ENCODE measurements at places on chromosomes 11 and 22.

GRCh38 chr11:77361184-77361583, 59.7 kb upstream of the GDPD4 start:
- no peak for DNase-seq

DNA sequence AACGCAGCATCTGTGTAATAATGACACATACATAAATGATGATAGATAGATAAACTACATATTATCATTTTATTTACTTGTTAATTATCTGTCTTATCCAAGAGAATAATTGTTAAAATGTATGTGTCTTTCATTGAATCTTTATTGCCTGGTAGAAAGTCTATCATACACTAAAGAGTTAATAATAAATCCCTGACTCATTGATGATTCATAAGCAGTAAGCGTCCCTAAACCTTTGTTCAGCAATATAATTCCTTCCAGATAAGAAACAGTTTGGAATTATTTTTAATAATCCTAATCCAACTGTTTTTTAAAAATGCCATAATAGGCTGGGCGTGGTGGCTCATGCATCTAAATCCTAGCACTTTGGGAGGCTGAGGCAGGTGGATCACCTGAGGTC, 655.6 kb upstream of the CNTN5 start:
- DNase-seq = no peak

GRCh38 chr11:96156379-96156722, 186.6 kb downstream of the MAML2 start:
- no peak for DNase-seq

DNA sequence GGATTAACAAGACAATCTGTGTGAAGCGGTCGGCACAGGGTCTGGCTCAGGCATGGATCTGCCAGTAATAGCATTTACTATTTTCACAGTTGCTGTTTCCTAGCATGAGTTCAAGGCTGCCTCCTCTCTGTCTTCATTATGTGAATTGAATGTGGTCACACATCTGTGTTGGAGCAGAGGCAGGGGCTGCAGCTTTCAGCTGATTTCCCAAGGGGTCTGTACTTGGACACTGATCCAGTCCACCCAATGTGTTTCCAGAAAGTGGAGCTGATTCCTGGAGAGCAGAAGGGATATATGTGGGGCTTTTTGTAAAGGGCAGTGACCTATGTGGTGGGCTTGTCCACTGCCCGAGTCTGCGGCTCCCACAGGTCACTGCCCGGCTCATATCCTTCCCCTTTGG, 3.5 kb upstream of the CELSR1 start:
- no peak for DNase-seq

DNA sequence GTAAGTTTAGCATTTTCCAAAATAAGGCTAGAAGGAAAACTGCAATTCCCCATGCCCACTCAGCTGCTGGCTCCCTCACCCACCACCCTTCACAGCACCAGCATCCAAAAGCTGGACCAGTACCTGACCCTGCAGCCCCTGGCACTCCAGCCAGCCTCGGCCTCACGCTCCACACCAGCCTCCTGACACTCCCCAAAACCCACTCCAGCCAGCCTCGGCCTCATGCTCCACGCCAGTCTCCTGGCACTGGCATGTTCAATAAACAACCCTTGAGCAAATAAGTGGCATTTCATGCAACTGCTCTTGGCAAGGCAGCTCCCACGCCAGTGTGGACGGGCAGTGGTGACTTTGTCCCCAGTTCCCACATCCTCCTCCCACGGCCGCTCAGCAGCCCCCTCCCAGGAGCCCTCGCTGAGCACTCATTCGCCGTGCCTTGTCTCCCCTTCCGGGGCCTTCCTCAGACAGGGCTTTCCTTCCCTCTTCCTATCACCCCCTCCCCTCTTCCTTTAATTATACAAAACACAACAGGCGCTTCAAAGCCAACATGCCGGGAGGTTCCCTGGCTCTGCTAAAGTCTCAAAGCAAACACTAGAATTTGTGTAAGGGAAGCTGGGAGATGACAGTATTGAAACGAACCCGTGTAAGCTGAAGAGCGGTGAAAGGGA, 6.8 kb downstream of the TOLLIP start:
- no peak for DNase-seq

DNA sequence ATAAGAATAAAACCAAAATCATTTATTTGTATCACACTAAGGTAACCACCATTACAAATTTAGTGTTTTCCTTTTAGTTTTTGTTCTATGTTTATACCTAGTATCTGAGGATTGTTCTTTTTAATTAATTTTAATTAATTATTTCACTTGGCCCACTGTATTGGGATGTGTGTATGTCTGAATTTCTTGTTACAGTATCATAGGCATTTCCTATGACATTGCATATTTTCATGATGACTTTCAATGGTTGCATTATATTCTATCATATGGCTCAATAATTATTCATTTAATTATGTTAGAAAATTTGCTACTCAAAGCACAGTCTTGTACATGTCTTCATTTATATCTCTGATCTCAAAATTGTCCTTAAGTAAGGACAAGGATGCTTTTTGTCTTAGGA, 41.0 kb downstream of the C11orf71 start:
- DNase-seq = no peak

DNA sequence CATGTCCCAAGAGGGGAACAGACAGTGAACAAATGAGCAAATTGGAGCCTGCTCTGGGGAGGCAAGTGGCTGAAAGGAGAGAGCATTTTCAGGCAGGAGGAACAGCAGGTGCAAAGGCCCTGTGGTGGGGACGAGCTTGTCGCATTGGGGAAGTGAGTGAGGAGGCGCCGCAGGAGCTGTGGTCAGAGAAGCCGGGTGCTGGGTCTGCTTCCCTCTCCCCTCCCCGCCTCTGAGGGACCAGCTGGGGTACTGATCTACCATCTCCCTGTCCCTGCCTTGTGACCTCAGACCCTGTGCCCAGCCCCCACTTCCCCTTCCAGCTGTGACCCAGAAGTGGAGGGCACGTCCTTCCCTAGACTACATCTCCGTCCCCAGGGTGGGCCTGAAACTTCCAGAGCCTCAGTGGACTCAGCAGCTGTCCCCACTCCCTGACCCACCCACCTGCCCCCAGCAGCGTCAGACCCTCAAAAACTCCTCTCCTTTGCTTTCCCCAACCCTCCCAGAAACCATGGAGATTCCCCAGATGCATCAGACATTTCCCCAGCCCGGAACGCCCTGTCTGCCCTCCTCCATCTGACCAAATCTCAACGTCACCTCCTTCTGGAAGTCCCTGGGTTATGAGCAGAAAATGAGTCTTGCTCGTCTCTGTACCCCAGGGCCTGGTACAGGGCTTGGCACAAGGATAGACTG, 19.7 kb upstream of the PDGFB start:
- peak; percentile 59 for DNase-seq

DNA sequence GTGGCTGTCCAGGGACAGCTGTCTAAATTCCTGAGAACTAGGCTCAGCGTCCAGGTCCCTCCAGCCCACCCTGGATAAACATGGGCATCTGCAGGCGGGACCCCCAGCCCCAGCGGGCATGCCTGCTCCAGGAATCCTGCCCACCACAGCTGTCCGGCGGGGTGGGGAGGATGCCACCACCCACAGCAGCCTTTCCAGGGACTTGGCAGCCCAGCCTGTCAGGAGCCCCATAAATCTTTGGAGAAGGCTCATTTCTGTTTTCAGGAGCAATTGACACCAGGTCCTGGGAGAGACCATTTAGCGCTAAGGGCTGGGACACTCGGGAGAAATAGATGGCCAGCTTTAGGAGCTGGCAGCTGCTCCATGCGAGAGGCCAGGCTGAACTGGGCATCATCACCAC, 358.9 kb downstream of the CADM1 start:
- DNase-seq = no peak

DNA sequence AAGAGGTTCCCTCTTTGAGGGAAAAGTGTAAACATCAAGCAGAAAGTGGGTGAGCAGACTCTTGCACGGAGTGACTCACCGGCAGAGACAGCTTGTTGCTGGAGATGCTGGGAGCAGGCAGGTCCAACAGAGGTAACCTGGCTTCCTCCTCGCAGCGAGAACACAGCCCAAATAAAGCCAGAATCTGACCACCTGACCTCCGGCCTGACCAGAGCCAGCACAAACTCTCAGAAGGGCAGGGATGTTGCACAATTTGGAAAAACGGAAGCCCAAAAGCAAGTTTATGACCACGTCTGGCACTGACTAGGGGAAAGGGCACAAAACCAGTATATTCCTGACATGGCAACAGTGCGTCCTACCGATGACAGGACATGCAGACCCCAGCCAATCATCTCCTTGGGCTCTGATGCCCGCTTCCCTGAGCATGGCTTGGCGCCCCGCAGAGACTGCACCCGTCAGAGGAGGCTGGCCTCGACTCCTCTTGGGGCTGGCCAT, 5.4 kb downstream of the SMCO4 start:
- peak; percentile 25 for DNase-seq

GRCh38 chr11:35980686-35981390, 37.0 kb downstream of the LDLRAD3 start:
- no peak for DNase-seq

GRCh38 chr11:81874635-81875034, 859.0 kb downstream of the FAM181B start:
- DNase-seq = peak; percentile 52

DNA sequence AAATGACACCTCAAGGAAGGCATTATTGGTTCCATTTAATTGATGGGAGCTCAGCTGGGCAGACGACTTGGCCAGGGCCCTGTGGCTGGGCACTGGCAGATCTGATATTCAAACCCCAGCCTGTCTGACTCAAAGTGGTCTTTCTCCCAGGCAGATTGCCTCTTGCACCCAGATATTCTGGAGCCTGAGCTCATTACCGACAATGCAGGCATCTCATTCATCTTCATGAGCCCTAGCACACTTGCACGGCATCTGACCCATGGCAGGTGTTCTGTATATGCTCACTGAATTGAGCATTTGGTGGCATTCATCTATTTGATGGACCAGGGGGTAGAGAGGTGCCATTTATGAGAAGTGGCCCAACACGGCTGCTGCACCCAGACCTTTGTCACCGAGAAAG, 193.1 kb downstream of the DSCAML1 start:
- DNase-seq = no peak

- DNase-seq = no peak
Measured at GRCh38 chr11:34407121-34407813, 31.5 kb upstream of the CAT start.

- no peak for DNase-seq
Measured at GRCh38 chr11:75652936-75653335, 15.9 kb downstream of the MAP6 start.

DNA sequence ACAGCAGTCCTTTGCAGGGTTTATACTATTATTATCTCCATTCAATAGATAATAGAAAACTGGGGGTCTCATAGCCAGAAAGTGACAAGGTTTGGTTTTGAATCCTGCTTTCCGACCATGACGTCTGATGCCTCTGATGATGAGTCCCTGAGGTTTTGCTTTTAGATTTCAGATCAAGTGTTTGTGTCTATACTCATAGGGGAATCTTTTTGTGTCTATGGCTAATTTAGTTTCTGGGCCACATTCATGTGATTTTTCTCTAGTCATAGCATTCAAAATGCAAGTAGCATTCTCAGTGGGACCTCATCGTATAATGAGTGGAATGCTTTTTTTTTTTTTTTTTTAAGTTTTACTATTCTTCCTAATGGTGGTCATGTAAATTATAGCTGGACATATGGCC, 72.9 kb downstream of the TNRC6B start:
- DNase-seq = no peak

DNA sequence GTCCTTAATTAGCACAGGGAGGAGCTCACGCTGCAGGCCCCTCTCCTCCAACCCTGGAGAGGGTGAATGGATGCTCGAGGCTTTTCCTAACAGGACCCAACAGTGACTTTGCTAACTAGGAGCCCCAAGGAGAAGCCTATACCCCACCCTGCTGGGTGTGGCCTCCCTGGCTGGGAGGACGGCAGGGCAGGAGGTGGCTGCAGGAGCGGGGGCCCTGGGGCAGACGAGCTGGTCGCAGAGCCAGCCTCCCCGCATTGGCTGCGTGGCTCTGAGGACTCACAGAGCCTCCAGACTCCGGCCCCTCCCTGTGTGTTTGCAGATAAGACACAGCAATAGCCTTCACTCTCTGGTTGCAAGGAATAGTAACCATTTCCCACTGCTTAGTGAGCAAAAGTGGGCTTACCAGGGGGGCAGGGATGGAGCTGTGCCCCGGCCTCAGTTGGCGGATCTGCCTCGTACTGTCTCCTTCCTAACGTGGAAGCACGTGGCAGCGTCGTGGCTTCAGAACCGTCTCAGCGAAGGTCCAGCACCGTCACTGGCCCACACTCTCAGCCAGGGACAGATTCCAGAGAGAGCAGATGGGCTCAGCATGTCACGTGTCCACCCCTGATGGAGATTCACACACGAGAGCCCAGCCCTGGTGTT, 1087.5 kb downstream of the BRD1 start:
- DNase-seq = no peak

GRCh38 chr11:65204646-65205601, 23.2 kb downstream of the CAPN1 start:
- DNase-seq = peak; percentile 68
